ENCODE measurements at places on chromosomes 16 and 17.

DNA sequence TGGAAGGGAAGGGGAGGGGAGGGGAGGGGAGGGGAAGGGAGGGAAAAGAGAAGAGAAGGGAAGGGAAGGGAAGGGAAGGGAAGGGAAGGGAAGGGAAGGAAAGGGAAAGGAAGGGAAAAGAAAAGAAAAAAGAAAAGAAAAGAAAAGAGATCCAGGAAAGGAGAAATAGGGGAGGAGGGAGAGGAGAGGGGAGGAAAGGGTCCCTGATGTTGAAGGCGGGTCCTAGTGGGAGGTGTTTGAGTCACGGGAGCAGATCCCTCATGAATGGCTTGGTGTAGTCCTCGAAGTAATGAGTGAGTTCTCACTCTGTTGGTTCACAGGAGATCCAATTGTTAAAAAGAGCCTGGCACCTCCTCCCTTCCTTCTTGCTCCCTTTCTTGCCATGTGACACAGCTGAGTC is 6.9 kb upstream of the USP31 start:
- DNase-seq: no peak

GRCh38 chr17:72193391-72194106 is 72.7 kb downstream of the SOX9 start:
- DNase-seq: no peak

- peak; percentile 91 for DNase-seq
Observed at GRCh38 chr17:10327640-10328039, 45.2 kb downstream of the MYH13 start.

GRCh38 chr16:3012246-3012645 is 477 bp upstream of the CLDN9 start:
- DNase-seq: no peak

DNA sequence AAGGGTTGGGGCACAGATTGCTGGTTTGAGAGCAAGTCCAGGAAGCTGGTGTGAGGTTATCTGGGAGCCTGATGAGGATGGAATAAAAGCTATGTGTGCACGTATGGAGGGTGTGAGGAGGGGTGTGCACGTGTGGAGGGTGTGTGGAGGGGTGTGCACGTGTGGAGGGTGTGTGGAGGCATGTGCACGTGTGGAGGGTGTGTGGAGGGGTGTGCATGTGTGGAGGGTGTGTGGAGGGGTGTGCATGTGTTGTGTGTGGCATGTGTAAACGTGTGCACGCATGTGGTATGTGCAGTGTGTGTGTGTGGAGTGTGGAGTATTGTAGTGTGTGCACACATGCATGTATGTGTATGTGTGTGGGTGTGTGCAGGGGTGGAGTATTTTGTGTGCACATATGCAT is 19.2 kb downstream of the RBFOX3 start:
- DNase-seq: no peak

DNA sequence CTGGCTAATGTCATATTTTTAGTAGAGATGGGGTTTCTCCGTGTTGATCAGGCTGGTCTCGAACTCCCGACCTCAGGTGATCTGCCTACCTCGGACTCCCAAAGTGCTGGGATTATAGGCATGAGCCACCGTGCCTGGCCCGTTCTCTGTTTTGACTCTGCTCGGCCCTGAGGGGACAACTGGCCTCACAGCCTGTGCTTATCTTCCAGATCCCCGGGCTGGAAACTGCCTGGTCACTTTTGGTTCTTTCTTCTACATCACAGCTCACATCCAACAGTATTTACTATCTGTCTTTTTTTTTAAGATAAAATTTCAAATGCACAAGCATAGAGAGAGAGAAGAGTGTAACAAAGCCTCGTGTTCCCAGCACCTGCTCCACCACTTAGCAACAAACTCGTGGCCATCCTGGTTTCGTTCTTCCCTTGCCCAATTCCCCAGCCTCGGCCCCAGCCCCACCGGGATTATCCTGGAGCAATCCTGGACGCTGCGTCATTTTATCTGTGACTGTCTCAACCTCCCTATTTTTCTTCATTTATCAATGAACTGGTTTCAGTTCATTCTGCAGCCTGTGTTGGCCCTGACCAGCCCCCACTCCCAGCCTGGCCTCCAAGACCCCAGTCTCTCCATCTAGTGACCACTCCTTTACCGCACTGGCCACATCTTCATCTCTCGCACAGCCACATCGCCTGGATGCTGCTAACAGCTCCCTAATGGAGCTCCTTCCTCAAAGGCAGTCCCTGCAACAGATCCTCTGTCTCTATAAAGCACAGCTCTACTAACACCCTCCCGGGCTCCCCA is 21.1 kb downstream of the PIMREG start:
- no peak for DNase-seq

DNA sequence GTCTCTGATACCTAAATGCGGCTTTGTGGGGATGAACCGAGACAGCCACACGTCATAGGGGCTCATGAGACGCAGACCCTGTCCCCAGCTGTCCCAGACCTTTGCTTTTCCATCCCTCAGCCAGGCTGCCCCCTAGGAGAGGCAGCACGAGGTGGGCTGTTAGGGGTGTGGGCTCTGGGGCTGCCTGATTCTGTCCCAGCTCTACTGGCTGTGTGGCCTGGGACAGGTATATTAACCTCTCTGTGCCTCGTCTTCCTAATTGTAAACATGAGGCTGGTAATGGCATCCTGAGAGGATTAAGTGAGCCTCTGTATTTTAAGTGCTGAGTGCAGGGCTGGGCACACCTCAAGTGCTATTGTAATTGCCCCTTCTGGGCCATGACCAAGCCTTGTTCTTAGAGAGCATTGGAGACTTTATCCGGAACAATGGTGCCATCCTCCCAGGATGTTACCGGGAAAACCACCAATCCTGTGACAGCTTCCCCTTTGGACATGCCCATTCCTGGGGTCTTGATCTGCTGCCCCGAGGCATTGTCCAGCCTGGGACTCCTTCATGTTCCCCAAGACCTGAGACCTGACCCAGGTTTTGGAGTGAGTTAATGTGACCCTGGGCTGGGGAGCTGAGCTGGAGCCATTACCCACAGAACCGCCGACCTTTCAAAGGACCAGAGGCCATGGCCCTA is 5.1 kb downstream of the ADGRG1 start:
- no peak for DNase-seq

DNA sequence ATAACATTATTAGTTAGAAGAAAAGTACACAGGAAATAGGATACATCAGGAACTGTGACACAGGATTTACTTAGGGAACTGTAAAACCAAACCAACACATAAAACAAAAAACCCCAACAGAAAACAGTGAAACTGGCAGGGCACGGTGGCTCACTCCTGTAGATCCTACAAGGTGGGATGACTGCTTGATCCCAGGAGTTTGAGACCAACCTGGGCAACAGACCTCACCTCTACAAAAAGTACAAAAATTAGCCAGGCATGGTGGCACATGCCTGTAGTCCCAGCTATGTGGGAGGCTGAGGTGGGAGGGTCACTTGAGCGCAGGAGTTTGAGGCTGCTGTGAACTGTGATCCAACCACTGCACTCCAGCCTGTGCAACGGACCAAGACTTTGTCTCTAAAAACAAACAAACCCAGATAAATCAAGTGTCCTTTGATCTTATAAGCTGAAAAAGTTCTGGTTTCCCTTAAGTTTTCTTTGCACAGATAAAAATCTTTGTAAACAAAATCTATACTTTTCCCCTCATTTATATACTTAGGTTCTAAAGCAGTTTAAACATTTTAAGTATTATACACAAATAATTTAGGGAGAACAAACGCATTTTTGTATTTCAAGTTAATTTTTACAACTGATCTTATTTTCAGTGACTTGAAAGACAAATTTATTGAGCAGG is 111.5 kb upstream of the TOB1 start:
- DNase-seq: no peak

- DNase-seq: no peak
Observed at GRCh38 chr17:36105781-36106492, 2.3 kb downstream of the CCL4 start.

GRCh38 chr16:16118337-16118736 is 105.0 kb downstream of the ABCC6 start:
- no peak for DNase-seq

DNA sequence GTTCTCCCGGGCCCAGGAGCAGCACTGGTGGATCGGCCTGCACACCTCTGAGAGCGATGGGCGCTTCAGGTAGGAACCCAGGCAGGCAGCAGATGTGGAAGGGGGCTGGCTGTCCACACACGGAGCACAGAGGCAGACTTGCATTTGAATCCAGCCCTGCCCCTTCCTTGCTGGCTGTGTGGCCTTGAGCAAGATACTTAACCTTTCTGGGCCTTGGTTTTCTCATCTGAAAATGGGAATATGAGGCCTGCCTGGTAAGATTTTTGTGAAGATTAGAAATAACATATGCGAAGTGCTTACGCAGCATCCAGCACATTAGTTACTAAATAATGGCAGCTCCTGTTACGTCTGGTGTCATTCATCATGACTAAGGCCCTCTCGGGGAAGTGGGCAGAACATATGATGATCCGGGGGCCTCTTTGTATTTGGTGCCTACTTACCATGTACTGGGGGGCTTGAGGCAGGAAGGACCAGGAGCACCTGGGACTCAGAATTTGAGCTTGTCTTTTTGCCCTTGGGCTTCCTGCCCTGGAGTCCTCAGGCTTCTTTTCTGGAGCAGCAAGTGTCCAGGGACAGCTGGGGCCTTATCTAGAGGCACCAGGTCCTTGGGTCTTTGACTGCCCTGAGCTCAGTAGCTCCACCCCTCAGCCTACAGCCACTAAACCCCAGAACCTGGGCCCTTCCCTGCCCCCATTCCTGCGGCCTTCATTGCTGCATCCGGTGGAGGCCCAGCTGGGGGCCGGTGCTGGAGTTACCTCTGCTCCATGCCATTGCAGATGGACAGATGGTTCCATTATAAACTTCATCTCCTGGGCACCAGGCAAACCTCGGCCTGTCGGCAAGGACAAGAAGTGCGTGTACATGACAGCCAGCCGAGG is 53.8 kb downstream of the MRC2 start:
- DNase-seq: no peak

DNA sequence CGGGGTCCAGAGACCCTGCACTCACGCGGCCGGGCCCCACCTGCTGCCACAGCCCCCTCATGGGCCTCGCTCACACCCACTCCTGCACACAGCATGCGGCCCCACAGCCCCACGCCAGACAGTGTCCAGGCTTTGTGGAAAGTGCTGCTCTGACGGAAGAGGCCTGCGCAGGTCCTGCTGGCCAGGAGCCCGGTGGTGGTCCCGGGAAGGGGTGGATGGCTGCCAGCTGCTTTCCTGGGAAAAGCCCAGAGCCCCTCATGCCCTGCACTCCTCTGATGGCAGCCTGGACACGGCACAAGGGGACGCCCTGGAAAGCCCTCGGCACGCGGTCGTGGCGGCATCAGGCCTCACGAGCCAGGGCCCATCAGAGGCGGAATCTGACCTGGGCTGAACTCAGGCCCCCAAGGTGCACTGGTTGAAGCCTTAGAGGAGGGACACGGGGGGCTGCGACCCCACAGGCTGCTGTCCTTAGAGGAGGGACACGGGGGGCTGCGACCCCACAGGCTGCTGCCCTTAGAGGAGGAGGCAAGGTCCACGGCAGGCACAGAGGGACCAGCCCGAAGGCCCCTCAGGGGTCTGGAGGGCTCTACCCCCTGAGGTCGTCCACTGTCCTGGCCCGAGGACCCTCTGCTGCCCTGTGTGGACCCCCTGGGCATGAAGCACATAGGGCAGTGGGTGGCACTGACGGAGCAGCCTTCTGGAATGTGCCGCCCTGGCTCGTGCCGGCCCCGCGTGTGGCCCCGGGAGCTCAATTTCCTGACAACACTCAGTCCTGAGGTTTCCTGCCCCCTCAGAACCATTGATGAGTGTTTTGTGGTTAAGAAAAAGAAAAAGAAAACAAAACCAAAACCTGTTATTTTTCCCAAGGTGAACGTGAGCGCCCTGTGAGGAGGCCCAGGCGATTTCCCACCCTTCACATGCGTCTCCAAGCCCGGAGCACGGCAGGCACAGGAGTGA is 22.1 kb downstream of the SOX8 start:
- no peak for DNase-seq

DNA sequence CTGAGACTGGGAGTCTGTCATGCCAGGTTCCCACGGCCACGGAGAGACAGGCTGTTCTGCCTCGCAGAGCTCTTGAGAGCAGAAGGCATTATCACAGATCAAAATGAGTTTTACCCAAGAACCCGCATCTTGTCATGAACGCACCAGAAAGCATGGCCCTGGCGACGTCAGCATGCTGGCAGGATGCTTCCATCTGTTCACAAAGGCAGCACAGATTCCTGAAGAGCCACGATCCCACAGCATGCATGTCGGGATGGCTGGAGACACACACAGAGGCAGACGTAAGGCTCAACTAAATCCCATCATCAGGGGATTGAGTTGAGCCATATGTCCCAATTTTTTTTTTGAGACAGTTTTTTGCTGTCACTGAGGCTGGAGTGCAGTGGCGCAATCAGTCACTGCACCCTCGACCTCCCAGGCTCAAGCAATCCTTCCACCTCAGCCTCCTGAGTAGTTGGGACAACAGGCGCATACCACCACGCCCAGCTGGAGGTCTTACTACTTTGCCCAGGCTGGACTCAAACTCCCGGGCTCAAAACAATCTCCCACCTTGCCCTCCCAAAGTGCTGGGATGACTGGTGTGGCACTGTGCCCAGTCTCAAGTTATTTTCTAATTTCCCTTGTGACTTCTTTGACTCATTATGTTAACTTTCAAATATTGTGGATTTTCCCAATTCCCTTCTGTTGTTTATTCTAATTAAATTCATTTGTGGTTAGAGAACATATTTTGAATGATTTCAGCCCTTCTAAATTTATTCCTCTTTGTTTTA is 11.1 kb downstream of the FANCA start:
- DNase-seq: no peak

DNA sequence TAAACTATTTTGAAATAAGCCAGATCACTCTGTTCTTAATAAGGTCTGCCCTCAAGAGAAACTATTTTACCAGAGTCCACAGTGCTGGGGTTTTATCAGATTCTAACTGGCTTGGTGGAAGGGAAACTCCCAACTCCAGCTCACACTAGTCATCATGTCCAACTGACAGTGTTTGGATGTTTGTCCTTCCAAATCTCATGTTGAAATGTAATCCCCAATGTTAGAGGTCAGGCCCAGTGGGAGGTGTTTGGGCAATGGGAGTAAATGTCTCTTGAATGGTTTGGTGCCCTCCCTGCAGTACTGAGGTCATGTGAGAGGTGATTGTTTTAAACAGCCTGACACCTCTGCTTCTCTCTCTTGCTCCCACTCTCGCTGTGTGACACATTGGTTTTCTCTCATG is 1301.0 kb upstream of the CDH8 start:
- no peak for DNase-seq

DNA sequence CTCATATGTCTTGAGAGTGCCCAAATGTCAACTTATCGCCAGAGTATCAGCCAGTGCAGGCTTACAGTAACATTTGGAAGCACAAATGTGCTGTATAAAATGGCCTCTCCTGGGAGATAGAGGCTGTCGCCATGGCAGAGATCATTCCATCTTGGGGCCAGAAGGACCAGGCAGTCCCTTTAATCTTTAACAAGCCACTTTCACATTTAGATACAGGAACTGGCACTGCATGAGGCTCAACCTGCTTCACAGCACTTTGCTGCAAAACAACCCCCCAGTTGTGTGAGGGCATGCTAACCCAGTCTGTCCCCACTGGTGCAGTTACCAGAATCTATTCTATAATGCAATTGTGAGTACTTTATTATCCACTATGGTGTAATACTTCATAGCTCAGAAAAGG is 4.7 kb upstream of the RFFL start:
- DNase-seq: no peak

GRCh38 chr16:11010575-11011221 is 66.3 kb downstream of the CLEC16A start:
- DNase-seq: no peak

Measured in neural crest cell (in vitro differentiated cells).